ENCODE measurements at places on chromosomes 12 and 14.

DNA sequence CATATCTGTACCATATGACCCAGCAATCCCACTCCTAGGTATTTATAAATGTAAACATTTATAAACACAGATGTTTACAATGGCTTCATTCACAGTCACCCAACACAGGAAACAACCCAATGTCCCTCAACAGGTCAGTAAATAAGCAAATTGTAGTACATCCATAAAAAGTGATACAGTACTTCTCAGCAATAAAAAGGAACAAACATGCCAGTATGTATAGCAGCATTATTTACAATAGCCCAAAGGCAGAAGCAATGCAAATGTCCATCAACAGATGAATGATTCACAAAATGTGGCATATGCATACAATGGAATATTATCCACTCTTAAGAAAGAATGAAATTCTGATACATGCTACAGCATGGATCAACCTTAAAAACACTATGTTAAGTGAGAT is 27.6 kb upstream of the MAP3K9 start:
- DNase-seq, result no peak

- no peak for DNase-seq
These were observed 65.1 kb downstream of the PPP1R36 start for GRCh38 chr14:64614805-64615391.

DNA sequence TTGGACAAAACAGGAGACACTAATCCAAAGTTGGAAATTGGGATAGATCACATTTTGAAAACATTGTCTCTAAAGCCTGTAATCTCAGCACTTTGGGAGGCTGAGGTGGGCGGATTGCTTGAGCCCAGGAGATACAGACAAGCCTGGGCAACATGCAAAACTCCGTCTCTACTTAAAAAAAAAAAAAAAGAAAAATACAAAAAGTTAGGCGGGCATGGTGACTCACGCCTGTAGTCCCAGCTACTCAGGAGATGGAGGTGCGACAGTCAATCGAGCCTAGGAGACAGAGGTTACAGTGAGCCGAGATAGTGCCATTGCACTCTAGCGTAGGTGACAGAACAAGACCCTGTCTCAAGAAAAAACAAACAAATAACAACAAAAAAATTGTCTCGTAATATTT is 152.1 kb downstream of the MGAT4C start:
- DNase-seq, result no peak

- DNase-seq, result no peak
These were observed 6.5 kb downstream of the TMEM253 start for GRCh38 chr14:21107283-21107800.

All from stimulated activated CD4-positive, alpha-beta T cell treated with anti-CD3 and anti-CD28 coated beads, TNF-alpha, amount 100 ng/mL, for 4 hours (primary cell).